ENCODE measurements at places on chromosomes 2 and 18.

GRCh38 chr2:185284696-185285095 lies 453.9 kb upstream of the FSIP2 start:
- DNase-seq, result no peak

- DNase-seq, result no peak
Measured at GRCh38 chr2:233178994-233179847, 72.3 kb upstream of the ATG16L1 start.

- no peak for DNase-seq
Measured at GRCh38 chr2:38301340-38301968, 75.6 kb downstream of the ATL2 start.

DNA sequence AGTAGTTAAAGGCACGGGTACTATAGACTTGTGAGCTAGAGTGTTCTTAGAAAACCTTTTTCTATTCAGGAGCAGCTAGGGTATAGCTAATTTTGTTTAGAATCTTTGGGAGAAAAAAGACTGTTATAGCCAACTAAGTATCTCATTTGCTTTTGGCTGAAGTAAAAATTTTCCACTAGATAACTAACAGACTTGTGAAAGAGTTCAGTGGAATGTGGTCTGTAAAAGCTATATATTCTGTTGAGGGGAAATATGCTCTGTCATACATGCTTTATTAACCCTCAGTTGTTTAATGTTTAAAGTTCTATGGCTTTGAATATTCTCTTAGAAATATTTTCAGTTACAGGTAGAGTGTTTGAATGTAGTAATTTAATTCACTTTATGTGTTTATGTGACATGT lies 49.7 kb downstream of the RIF1 start:
- DNase-seq, result no peak

DNA sequence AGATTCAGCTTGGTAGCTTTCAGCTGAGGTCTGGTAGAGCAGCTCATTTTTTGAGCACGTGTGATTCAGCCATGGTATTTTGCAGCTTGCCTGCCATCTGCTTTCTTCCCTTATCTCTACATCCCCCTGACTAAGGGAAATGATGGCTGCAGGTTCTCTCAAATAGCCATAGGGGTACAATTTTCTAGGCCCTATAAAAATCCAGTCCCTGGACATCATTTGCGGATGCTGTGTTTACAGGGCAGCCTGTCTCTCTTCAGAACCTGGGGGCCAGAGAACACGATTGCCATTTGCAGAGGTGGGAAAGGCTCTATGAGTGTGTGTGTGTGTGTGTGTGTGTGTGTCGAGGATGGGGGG lies 442.7 kb upstream of the MEIS1 start:
- DNase-seq, result no peak

- DNase-seq, result no peak
Measured at GRCh38 chr2:230983566-230983965, 12.4 kb upstream of the SPATA3 start.

GRCh38 chr2:29109246-29109645 lies 6.0 kb upstream of the CLIP4 start:
- no peak for DNase-seq
